Mammary epithelial cell (primary cell): ENCODE measurements at places on chromosomes 5 and 9. TPM values are rescaled to one million over a fixed set of nuclear protein-coding genes. Genes with fewer than 3 reads are reported as not detected.

DNA sequence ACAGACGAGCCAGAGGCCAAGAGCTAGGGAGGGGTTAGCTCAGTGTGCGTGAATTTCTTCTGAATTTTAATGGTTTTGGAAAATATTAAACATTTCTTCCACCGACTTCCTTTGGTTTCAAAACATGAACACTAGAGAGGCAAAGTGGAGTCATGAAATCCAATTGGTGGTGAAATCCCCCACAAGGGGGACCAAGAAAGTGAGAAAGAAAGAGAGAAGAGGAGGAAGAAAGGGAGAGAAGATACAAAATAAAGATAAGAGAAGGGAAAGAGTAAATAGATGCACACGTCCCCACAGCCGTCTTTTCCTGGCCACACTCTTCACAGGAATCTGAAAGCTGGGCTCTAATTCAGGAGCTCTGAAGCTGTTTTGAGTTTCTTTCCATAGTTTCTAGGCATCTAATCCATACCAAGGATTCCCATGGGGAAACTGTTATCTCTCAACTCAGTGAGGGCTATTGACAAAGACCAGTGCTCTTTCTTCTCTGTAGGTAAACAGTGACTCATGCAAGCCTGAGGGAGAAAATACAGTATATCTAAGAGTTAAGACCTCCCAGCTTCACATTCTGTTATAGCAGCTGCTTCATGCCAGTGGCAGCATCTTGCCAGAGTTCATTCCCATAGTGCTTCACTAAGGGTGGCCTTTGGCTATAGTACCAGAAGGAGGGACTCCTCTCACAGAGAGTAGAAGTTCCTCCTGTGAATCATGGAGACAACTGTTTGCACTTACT lies 115.8 kb upstream of the LIFR start:
- DNase-seq: no peak

DNA sequence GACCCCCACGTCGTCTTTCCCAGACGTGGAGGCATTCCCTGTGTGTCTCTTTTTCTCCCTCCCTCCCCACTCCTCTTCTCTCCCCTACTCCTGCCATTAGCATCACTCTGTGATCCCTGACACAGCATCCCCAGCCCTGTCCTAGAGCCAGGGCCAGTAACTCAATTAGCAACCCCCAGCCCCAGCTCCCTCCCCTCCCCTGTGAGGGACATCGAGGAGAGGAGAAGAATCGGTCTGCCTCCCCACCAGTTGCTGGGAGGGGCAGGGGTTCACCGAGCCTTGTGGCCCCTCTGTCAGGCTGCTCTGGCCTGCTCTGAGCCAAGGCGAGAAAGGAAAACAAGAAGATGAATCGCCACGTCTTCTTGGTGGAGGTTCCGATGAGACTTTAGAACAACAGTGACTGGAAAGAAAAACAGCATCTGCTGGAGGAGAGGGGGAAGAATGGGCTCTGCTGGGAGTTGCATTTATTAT lies 123.1 kb downstream of the PAPPA start:
- DNase-seq: no peak

PLPPR1 gene
- total RNA-seq: 0.33 TPM

PCDHA9 gene
- 0.07 and 0.08 TPM in 2 replicates for total RNA-seq

INSL4 gene
- not detected in 2 replicates for total RNA-seq

TAS2R1 gene
- not detected in 2 replicates for total RNA-seq

PCDHB9 gene
- 0.08 and 0.24 TPM in 2 replicates for total RNA-seq

- DNase-seq: no peak
Measured at GRCh38 chr9:12874395-12874794, 99.6 kb downstream of the LURAP1L start.

DNA sequence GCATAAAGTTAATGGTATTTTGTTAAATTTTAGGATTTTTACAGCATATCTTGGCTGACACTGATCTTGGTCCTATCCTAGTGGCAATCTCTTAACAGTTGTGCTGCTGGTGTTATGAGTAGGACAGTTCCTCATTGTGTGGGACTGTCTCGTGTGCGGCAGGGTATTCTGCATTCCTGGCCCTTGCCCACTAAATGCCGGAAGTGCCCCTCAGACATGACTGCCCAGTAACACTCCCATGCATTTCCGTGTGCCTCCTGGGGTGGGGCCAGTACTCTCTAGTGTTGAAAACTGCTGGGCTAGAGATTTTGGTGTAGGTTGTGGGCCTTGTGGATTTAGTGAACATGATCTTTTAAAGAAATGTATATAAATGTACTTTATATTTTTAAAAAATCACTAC lies 227.1 kb upstream of the DMRT1 start:
- no peak for DNase-seq
